ENCODE measurements at places on chromosomes 4 and X.

DNA sequence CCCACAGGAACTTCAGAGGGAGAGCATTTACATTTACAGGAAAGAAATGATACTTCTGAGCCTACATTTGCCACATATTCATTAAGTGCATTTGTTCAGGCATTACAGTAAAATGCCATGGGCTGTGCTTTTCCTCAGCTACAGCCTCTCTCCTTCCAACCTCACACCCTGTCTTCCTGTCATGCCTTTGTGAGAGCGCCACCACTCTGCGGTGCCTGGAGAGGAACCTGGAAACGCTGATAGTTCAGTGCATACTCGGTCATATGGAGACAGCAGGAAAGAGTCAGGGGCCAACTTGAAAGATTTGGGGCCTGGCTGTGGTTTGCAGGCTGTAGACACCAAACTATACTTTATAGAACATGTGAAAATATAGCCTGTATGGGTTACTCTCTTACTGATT lies 40.5 kb downstream of the NFKB1 start:
- DNase-seq: no peak

DNA sequence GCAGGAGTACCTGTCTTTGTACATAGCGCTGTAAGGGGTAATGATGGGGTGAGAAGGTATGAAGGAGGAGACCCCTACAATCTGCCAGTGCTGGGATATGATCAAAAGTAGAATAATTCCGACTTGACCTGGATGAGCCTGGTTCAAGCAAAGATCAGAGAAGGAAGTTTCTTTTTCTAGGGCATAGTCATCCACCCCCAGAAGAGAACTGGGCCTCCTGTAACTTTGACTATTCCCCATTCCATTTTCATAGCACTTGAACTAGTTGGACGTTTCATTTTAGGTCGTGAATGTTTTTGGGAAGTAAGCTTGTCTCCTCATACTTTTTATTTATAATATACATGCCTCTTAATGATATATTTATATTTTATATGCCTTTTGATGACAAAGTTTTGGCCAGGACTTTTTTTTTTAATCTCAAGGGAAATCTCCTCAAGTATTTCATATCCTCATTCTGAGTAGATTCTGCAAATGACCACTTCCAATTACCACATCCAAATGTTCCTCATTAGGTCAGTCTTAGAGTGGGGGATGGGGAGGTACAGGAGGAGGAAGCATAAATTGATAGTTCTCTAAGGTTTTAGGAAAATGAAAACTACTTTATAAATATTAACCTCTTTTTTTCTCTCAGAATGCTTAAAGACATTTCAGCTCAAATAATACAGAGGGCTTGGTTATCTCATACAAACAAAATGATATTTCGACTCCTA lies 3.5 kb downstream of the CXorf58 start:
- no peak for DNase-seq

GRCh38 chrX:103157496-103158316 lies 57.2 kb upstream of the BEX4 start:
- peak; percentile 27 for DNase-seq

DNA sequence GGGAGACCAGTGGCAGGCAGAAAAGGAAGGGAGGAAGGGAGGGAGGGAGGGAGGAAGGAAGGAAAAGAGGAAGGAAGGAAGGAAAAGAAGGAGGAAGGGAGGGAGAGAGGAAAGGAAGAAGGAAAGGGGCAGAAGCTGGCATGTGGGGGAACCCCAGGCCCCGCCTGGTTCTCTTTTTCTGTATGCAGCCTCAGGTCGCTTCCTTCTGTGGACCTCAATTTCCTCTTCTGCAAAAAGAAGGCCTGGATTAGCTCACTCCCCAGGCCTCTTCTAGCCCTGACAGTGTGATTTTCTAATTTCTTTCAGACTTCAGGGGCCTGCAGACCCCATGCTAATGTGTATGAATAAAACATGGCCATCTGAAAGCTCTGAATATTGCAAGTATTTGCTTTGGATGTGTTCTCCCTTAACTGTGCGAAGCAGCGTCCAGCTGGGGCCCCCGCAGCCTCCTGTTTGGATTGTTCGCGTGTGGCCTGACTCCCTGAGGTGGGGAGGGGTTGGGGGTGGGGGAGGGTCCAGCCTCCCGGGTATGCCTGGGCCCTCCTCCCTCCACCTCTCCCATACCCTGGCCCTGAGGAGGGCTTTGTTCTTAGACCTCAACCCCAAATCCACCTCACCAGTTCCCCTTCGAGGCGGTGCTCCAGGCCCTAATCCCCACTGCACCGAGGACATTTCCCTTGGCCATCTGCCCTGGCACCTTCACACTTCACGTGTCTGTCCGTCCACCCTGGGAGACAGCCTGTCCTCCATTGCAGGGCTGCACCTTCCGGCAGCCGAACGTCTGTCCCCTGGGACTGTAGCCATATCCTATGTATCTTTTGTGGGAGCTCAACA lies 199.9 kb upstream of the ATP6AP2 start:
- no peak for DNase-seq

GRCh38 chr4:156968479-156968984 lies 3.1 kb downstream of the PDGFC start:
- peak; percentile 56 for DNase-seq

DNA sequence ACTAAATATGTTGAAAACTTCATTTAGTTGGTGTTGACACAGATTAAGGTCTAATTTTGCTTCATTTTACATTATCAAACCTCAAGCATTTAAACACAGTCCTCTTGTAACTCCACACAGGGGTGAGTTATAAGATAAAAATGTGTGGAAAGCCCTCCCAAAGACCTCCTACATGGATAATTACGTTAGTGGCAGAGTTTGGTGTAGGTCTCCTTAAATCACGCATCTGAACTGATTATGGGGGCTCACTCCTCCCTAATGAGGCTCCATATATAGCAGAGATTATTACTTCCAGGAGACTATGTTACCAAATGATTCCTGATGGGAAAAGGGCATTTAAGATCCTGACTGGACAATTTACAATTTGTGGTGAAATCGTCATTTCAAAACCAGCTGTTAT lies 32.2 kb upstream of the VCX3B start:
- DNase-seq: no peak

GRCh38 chrX:18894156-18894555 lies 89.8 kb downstream of the PHKA2 start:
- no peak for DNase-seq

GRCh38 chr4:53089936-53090729 lies 228.0 kb downstream of the RASL11B start:
- no peak for DNase-seq

DNA sequence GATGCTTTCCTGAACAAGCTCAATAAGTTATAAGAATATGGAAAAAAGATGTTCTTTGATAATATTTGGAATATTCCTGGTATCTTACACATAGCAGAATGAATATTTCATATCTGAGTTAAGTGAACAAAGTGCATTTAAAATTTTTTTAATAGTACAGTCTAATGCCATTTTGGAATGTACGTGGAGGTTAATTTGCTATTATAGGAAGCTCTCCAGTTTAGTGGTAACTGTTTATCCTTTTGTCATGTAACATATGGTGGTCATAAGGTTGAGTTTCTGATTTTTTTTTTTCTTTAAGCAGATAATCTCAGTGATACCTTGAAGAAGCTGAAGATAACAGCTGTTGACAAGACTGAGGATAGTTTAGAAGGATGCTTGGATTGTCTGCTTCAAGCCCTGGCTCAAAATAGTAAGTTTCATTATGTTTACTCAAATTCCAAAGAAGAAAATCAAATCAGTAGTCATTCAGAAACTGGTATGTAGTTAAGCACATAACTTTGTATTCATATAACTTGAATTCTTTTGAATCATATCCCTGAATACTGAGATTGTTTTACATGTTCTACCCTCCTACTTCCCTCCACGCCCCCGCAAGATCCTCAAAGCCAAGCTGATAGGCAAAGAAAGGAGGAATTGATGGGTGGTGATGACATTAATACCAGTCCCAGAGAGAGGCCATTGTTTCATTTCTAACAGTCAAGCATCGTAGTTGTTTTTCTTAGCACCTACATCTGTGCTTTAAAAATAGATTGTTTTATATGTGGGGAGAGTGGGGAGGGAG lies 32.1 kb downstream of the RAP1GDS1 start:
- no peak for DNase-seq

- DNase-seq: no peak
Measured at GRCh38 chr4:8732681-8733243, 138.9 kb downstream of the HMX1 start.

GRCh38 chr4:139815778-139816601 lies 150.4 kb downstream of the MGST2 start:
- DNase-seq: no peak

GRCh38 chr4:123398066-123398852 lies 1.7 kb downstream of the SPRY1 start:
- no peak for DNase-seq

- no peak for DNase-seq
Measured at GRCh38 chr4:145195167-145195952, 15.0 kb upstream of the OTUD4 start.

DNA sequence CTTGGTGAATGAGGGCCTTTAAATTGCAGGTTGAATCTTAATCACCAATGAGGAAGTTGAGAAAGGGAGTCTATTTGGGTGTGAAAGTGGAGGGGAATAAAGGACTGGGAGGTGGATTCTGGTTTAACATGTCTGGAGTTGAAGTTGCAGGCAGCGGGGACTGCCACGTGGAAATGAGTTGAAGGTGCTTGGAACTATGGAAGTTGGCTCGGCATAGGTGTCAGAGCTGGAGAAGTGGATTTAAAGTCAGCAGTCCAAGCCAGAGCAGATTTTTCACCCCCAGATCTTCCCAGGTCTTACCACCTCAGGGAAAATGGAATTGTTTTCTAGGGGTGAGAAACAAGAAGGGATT lies 44.9 kb downstream of the TIGD4 start:
- DNase-seq: no peak

DNA sequence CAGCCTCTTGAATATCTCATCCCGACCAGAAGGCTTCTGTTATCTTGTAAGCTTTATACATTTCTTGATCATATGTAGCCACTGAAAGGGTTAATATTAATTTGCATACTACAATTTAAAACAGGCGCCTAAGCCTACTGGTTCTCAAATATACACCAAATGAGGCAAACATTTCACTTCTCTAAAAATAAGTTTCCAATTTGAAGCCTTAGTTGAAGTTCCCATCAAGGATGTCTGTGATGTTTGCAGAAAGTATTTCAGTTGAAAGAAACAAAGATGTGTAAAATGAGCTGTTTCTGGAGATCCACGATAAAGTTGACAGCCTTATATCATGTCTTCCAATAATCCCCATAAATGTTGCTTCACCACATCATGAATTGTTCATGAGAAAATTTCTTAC lies 70.6 kb downstream of the KIT start:
- DNase-seq: no peak

DNA sequence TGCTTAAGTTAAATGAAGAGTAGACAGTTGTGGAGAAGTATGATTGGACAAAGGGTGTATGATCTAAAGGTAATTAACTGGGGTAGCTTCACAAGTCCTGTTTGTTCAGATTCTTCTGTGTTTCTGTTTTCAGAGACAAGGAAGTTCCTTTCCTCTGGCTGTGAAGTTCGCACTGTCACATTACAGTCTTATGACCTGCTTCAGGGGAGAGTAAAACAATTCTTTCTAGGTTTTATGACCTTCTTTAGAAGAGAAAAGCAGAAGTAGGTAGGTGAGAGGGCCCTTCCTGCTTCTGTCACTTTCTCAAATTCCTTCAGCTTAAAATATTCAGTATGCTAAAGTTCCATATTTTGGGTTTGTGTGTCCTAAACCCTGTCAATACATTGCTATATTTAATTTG lies 211.9 kb downstream of the SOX3 start:
- DNase-seq: no peak

- no peak for DNase-seq
Measured at GRCh38 chrX:113935518-113935917, 648.4 kb upstream of the HTR2C start.

DNA sequence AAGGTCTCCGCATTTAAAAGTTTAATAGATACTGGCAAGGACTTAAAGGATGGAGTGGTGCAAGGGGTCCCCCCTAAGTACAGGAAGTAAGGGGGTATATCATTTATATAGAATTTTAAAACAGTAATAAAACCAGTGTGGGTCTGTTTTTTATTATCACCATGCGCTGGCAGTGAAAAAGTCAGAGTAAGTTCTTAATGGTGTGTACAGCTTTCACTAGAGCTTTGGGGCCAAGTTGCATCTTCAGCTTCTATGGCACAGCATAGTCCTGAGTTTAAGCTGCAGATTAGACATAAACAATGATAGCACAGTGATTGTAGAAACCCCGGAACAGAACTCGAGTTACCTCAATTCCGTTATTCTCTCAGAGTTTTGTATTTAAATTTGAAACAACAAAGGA lies 27.6 kb downstream of the RHOH start:
- DNase-seq: no peak

DNA sequence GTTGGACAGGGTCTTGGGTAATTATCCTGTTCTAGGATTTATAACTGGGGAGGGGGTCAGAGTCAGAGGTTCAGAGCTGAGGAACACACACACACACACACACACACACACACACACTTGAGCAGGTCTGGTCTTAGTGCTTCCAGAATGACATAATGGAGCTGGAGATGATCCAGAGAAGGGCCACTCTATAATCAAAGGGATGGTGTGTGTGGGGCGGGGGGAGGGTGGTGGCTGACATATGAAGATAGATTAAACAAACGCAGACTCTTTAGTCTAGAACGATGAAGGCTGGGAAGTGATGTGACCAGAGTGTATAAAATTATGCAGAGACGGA lies 434 bp upstream of the TMEM255A start:
- peak; percentile 22 for DNase-seq

GRCh38 chr4:35982318-35982717 lies 262.0 kb downstream of the ARAP2 start:
- no peak for DNase-seq

- DNase-seq: no peak
Measured at GRCh38 chr4:114813961-114814360, 215.4 kb downstream of the UGT8 start.

DNA sequence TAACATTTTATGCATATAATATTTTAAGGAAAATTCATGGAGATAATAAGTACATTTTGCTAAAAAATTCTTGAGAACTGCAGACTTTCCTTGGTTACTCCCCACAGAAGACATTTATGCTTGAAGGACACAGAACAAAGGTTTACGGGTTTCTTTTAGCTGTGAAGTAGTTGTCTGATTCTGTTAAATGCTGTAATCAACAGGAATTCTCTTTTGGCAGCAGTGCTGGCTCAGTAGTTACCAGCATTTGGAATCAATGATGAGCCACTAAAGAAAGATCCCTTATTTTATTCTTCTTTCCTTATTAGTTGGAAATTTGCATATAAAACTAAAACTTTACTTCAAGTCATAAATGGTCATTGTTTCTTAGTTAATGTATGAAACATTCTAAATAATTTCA lies 199.3 kb upstream of the FAT4 start:
- no peak for DNase-seq

All from NCI-H2029 treated with DMSO at 0.1 percent for 48 hours (cell line).